ENCODE measurements at places on chromosomes 12 and 14. TPM values are rescaled to one million over a fixed set of nuclear protein-coding genes. Genes with fewer than 3 reads are reported as not detected.

Gene IFNG
- not detected for total RNA-seq

Gene MIP
- total RNA-seq = not detected

DNA sequence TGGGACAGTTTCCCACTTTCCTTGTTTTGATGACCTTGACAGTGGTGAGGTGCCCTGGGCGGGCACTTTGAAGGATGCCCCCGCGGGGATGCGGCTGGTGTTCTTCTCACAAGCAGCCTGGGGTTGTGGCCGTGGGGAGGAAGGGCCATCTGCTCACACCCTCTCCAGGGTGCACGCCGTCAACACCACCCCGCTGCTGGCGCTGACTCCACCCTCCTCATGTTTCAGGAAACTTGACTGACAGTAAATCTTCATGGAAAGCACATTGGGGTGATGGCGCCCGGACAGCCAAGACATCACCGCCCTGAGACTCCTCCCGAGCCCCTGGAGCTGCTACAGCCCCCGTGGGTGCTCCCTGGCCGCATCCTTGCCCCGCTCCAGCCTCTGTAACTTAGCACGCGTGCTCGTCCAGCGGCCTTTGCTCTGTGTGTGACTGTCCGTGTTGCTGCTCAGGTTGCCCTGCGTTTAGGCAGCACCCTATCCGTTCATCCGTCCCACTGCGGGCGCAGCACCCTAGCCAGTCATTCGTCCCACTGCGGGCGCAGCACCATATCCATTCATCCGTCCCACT, 150.2 kb upstream of the C14orf180 start:
- H3K36me3 ChIP-seq = no peaks in the 10 kb centered on the region
- no peak for DNase-seq
- H3K4me3 ChIP-seq = no peak overlapping the region
- no peaks in the 10 kb centered on the region for H3K27me3 ChIP-seq
- no peaks in the 10 kb centered on the region for H3K4me1 ChIP-seq

- DNase-seq = no peak
- no peaks in the 10 kb centered on the region for H3K36me3 ChIP-seq
- no peaks in the 10 kb centered on the region for H3K4me1 ChIP-seq
Measured at GRCh38 chr12:124286414-124286813, 8.5 kb upstream of the RFLNA start.

DNA sequence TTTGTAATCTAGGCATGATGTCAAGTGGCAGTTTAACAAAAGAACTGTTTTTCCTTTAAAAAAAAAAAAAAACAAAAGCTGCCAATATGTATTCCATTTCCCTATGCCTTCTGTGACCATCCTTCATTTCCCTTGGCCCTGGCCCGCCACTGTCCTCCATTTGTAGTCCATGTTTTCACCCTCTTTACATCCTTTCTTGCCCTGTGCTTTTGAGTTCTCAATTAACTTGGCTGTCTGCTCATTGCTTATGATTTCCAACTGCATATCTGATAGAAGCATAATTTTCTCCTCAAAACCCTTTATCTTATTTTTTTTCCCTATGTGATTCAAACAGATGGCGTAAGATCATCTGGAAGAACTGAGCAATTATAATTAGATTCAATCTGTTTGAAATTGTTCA, 297.5 kb downstream of the NAV3 start:
- no peak overlapping the region for H3K4me3 ChIP-seq
- H3K27ac ChIP-seq = no peak overlapping the region
- no peaks in the 10 kb centered on the region for H3K36me3 ChIP-seq

Gene DIO3
- total RNA-seq = 1.7 TPM

Gene PLEK2
- 36.6 TPM for total RNA-seq

GRCh38 chr14:23953464-23954278, at the start of gene DHRS4:
Gene DHRS4 (plus strand): TSS chr14:23953770. CDS start chr14:23953789, 19 bp downstream.
- peak within 1 kb of the TSS; percentile 71 for H3K4me3 ChIP-seq
- no peaks in the 10 kb centered on the region for H3K36me3 ChIP-seq
- no peaks in the 10 kb centered on the region for H3K27me3 ChIP-seq
- peak within 1 kb of the TSS; percentile 89 for H3K27ac ChIP-seq
- H3K4me1 ChIP-seq = peaks cover 9% of the 10 kb centered on the region
- DNase-seq = peak; percentile 92

Gene SMCO2
- total RNA-seq = not detected

Gene DDIT3
- 44.6 TPM for total RNA-seq

- no peaks in the 10 kb centered on the region for H3K4me1 ChIP-seq
- H3K27me3 ChIP-seq = no peaks in the 10 kb centered on the region
- no peak for DNase-seq
- H3K27ac ChIP-seq = no peak overlapping the region
- H3K4me3 ChIP-seq = no peak overlapping the region
Measured at GRCh38 chr12:50261654-50262053, 21.7 kb downstream of the LIMA1 start.

- H3K27me3 ChIP-seq = no peaks in the 10 kb centered on the region
- no peak overlapping the region for H3K4me3 ChIP-seq
- no peak overlapping the region for H3K27ac ChIP-seq
- no peaks in the 10 kb centered on the region for H3K36me3 ChIP-seq
Measured at GRCh38 chr14:34851395-34851794, 23.8 kb downstream of the BAZ1A start.

DNA sequence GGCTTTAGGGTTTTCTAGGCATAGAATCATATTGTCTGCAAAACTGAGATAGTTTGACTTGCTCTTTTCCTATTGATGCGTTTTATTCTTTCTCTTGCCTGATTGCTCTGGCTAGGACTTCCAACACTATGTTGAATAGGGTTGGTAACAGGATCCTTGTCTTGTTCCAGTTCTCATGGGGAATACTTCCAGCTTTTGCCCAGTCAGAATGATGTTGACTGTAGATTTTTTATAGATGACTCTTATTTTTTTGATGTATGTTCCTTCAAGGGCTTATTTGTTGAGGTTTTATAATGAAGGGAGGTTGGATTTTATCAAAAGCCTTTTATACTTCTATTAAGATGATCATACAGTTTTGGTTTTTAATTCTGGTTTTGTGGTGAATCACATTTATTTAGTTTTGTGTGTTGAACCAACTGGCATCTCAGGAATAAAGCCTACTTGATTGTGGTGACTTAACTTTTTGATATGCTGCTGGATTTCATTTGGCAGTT, 478.2 kb downstream of the TMEM117 start:
- no peaks in the 10 kb centered on the region for H3K27me3 ChIP-seq
- no peak overlapping the region for H3K4me3 ChIP-seq
- no peaks in the 10 kb centered on the region for H3K4me1 ChIP-seq

Gene C12orf76
- total RNA-seq = 17.2 TPM

DNA sequence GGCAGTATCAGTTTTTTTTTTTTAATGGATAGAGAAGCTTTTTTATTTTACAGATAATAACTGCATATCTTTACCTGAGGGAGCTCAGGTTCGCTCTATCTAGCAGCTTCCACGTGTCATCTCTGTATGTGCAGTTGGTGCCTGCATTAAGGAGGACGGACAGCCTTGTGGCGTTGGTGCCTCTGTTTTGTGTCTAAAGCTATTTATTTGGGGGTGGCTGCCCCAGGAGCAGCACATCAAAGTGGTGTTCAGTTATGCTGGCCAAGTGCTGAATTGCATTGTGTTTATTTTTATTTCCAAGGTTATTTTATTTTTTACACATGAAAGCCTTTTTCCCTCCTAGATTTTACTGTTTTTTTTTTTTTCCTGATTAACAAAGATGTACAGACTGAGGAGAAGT, 59.7 kb downstream of the RASSF3 start:
- no peaks in the 10 kb centered on the region for H3K36me3 ChIP-seq
- no peak overlapping the region for H3K4me3 ChIP-seq
- H3K27ac ChIP-seq = peak overlapping the region; percentile 82
- H3K4me1 ChIP-seq = peaks cover 52% of the 10 kb centered on the region
- DNase-seq = no peak
- no peaks in the 10 kb centered on the region for H3K27me3 ChIP-seq

DNA sequence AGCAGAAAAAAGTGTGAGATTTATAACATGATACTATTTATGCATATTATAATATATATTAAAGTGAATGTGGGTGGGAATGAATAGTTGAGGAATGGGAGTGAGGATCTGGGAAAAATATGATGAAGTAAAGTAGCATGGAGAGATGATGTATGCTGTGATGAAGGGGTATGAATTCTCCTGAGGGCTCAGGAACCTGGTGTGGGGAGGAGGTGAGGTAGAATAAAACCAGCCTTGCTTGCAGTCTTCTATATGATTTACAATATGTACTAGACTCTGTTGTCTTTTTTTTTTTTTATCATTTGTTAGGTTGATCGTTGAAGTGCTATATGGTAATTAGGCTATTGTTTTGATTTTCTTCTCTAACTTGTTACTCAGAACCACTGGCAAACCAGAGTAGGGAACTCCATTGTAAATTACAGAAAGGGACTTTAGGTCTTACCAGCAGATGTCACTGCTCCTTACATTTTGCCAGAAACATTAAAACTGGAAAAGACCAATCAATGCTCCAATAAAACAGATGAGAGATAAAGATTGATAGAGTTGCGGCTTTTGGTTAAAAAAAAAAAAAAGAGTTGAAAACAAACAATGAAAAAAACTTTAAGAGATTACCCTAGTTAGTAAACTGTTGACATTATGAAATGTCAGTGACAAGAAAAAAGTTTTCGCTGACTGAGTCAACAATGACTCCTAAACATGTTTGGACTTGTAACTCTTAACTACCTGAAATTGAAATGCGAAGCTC, 39.9 kb downstream of the ATL1 start:
- no peaks in the 10 kb centered on the region for H3K4me1 ChIP-seq
- no peaks in the 10 kb centered on the region for H3K27me3 ChIP-seq
- DNase-seq = no peak

DNA sequence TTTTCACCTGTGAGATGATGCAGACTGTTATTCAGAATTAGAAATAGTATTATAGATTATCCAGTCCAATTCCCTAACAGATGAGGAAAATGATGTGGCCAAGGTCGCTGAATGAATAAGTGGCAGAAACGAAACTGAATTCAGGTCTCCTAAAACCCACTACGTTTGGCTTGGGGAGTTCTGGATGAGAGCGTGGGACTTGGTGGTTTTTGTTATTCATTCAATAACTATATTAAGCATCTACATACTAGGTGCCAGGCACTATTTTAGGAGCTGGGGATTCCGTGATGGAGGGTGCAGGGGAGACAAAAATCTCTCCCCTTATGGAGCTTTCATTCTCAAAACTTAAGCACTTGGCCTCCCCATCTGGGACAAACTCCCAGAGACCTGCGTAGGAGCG, 813 bp upstream of the CCDC184 start:
- H3K4me1 ChIP-seq = peaks cover 21% of the 10 kb centered on the region
- no peak for DNase-seq
- H3K27me3 ChIP-seq = no peaks in the 10 kb centered on the region
- H3K27ac ChIP-seq = no peak overlapping the region
- H3K36me3 ChIP-seq = no peaks in the 10 kb centered on the region

DNA sequence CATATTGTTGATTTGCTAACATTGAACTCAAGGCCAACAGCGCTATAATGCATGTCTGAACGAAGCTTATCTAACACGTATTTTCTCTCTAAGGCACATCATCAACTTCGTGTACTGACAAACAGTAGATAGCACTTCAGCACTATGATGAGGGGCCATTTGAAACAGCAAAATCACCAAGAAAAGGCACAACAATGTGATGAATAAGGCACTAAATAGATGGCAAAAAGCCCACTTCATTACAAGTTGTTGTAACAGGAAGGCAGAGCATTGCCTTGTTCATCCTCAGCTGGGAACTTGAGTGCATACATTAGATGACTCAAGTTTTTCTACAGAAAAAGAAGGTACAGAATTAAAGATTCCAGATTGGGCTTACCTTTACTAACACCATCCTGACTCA, 75.2 kb downstream of the LIN7A start:
- H3K4me3 ChIP-seq = no peak overlapping the region
- no peak for DNase-seq
- no peaks in the 10 kb centered on the region for H3K36me3 ChIP-seq
- H3K4me1 ChIP-seq = no peaks in the 10 kb centered on the region

- H3K36me3 ChIP-seq = no peaks in the 10 kb centered on the region
- H3K4me1 ChIP-seq = peaks cover 18% of the 10 kb centered on the region
- peak overlapping the region; percentile 63 for H3K27ac ChIP-seq
Measured at GRCh38 chr12:54126696-54127537, 61.9 kb downstream of the SMUG1 start.

DNA sequence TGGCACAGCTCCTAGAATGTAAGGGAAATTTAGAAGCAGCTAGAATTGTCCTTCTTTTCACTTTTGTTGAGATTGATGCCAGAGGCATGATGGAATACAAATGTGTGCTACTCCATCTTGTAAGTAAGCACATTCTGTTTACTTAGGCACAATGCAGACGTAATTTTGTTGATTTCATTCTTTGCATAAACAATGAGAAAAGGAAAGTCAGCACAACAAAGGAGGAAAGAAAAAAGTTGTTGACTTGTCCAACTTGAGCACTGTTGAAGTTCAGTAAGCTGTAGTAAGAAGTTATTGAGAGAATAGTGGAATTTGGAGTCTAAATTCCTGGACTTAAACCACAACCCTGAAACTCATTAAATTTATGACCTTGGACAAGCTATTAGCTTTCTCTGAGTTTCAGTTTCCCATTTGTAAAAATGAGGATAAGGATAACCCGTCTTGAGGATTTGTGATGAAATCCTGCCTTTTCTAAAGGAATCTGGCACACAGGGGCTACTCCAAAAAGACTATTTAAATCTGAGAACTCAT, 19.4 kb upstream of the CNTN1 start:
- H3K4me1 ChIP-seq = no peaks in the 10 kb centered on the region
- no peak overlapping the region for H3K4me3 ChIP-seq
- no peak for DNase-seq
- no peak overlapping the region for H3K27ac ChIP-seq

Gene BHLHE41
- 2.6 TPM for total RNA-seq

DNA sequence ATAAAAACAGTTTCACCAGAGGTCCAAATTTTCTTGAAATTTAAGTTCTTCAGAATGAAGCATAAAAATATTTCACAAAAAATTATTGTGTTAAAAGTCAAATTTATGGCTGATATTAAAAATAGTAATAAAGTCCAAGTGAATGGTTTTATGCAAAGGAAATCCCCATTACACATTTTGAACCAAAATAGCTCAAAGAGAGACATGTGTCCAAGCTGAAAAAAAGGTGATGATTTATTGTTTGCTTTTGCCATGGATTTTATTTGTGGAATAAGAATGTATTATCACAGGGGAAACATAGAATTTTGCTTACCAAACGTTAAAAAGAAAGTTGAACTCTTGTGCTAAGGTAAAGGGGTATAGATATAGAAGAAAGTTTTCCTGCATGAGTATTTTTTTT, 4.6 kb downstream of the FOXG1 start:
- H3K36me3 ChIP-seq = no peaks in the 10 kb centered on the region
- DNase-seq = no peak
- H3K4me3 ChIP-seq = no peak overlapping the region
- H3K27me3 ChIP-seq = no peaks in the 10 kb centered on the region
- no peaks in the 10 kb centered on the region for H3K4me1 ChIP-seq

DNA sequence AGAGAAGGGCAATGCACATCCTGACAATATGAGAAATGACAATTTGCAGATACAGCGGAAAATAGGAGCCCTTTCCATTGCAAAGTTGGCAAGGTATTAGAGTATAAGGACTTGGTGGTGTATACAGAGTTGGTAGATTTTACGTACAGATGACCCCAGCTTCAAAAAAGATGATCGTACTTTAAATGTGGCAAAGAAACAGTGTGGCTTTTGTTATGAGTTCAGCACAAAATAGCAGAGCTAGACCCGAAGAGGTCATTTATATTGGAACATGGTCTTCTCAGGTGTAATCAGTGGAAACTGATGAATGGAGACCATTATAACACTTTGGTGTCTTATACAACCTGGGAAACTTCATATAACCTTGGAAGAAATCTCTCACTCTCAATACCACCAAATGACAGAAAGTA, 2.3 kb downstream of the CLEC2B start:
- H3K4me1 ChIP-seq = no peaks in the 10 kb centered on the region
- H3K4me3 ChIP-seq = peak overlapping the region; percentile 39
- no peaks in the 10 kb centered on the region for H3K27me3 ChIP-seq
- DNase-seq = no peak
